Putamen (tissue), 1 donor: ENCODE measurements at places on chromosomes 4 and X.

DNA sequence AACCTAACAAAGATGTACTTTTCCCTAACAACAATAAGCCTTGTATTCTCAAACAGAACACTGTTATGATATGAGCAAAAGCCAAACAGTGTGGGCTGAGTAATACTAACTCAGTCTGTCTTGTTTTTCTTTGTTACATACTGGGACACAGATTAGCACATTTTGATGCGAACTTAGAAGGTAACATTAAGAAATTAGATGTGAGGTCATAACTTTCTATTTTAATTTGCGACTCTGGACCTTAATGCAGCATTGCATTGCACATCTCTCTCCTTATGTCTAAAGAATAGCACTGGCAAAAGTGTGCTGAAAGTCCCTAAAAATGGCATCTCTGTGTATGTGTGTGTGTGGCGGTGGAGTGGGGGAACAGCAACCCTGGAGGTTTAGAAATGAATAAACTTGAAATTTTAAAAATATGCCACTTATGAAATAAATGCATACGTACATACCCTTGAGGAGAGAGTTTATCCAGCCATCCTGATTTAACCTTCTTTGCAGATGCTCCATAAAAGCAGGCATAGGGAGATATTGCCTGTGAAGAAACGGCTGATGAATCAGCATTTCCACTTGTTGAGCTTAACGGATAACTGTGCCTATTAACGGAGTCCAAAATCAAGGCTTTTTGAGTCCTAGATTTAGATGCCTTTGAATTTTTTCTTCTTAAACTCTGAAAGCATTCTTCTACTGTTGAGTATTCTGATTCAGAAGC, 34.2 kb downstream of the ARAP2 start:
- peak; percentile 79 for DNase-seq

- no peak for DNase-seq
Measured at GRCh38 chr4:176149680-176150355, 45.6 kb downstream of the SPATA4 start.

- no peak for DNase-seq
Measured at GRCh38 chrX:98077440-98077839, 1193.7 kb downstream of the RPA4 start.

GRCh38 chr4:89820010-89820409, 17.0 kb downstream of the SNCA start:
- DNase-seq, result no peak

- DNase-seq, result peak; percentile 94
Measured at GRCh38 chrX:130170752-130171445, 863 bp upstream of the RAB33A start.

- DNase-seq, result no peak
Measured at GRCh38 chrX:38277802-38278201, 49.5 kb downstream of the RPGR start.

DNA sequence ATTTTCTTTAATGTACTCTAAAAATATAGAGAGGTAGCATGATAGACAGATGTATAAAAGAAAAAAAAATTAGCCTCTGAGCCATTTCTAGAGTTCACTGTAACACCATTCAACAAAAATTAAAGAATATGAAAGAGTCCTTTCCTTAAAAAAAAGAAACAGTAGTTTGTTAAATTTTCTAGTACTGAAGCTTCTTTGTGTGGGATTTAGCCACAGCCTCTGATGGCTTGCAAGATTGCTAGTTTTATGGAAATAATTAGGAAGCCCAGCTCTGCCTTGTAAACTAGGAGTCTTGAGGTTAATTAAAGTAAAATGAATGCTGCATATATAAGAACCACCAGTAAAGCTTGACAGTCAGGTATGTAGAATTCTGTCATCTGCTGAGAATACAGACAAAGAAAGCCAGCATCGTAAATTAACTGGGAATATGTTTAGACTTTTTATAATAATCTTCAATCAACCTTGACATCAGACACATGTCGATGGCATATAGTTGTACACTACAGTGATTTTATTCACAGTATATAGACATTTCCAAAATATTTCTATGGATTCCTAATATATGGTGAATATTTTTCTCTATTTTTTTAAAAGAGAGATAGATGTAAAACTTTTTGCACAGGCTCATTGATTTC, 44.8 kb upstream of the NEIL3 start:
- no peak for DNase-seq

DNA sequence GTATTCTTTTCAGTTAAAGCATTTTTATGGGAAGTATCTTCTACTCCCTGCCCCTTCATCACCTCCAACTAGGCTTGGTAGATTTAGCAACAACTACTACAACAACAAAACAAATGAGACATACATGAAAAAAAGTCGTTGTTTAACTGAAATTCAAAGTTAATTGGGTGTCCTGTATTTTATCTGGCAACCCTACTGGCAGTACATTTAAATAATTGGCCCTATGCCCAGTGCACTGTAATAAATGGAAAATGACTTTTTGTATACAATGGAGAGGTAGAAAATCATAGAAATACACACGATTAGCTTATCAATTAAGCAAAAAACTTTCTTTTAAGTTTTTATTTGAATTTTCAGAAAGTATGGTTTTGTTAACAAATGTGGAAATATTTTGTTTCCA, 21.4 kb upstream of the CLGN start:
- no peak for DNase-seq

DNA sequence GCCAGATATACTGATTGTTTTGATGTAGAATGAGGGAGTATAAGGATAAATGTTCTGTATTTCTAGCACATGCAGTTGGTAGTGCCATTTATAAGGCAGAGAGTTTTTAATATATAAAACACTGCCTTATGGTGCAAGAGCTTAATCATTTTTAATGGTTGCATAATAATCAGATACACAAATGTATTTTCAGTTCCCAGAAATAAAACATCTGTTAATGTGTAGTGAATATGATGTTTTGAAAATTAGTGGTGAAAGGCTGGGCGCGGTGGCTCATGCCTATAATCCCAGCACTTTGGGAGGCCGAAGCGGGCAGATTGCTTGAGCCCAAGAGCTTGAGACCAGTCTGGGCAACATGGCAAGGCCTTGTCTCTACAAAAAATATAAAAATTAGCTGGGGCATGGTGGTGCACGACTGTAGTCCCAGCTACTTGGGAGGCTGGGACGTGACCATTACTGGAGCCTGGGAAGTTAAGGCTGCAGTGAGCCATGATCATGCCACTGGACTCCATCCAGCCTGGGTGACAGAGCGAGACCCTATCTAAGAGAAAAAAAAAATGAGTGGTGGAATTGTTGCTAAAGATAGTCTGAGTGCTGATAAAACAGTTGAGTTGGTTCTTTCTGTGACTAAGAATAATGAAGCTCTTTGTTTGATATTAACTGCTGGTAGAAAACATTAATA, 29.3 kb downstream of the CLCN3 start:
- DNase-seq, result no peak

DNA sequence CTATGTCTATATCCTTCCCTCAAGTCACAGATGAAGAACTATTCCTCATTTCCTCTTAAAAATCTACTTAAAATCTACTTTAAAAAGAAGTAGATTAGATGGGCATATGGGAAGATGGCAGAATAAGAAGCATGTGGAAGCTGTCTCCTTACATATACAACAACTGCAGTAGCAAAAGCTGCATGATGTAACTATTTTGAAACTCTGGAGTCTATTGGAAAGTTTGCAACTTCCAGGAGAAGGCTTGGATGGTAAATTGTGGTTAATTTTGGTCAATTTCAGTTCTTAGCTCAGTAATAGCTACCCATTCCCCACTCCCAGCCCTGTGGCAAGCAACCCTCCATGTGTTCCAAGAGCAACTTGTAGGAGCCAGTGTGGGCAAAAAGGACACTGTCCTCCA, 36.9 kb downstream of the MORC4 start:
- DNase-seq, result no peak

DNA sequence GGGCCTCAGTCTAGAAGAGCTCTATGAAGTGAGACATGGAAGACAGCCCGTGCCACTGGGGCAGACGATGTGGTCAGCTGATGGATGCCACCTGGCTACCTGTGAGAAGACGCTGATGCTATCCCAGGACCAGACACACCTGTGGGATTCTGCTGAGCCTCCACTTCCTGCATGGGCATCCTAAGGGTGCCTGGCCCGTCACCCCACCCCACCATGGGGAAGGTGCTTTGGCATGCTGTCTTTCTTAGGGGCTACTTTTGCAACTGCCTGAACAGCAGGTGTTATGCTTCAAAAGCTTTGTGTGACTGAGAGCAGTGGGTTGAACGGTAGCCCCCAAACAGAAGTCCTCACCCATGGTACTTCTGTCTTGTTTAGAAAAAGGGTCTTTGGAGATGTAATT, 65.0 kb upstream of the STS start:
- no peak for DNase-seq

GRCh38 chrX:72018277-72019112, 107.8 kb downstream of the NHSL2 start:
- DNase-seq, result peak; percentile 58

GRCh38 chrX:153638436-153639176, 8.4 kb upstream of the DUSP9 start:
- DNase-seq, result no peak

DNA sequence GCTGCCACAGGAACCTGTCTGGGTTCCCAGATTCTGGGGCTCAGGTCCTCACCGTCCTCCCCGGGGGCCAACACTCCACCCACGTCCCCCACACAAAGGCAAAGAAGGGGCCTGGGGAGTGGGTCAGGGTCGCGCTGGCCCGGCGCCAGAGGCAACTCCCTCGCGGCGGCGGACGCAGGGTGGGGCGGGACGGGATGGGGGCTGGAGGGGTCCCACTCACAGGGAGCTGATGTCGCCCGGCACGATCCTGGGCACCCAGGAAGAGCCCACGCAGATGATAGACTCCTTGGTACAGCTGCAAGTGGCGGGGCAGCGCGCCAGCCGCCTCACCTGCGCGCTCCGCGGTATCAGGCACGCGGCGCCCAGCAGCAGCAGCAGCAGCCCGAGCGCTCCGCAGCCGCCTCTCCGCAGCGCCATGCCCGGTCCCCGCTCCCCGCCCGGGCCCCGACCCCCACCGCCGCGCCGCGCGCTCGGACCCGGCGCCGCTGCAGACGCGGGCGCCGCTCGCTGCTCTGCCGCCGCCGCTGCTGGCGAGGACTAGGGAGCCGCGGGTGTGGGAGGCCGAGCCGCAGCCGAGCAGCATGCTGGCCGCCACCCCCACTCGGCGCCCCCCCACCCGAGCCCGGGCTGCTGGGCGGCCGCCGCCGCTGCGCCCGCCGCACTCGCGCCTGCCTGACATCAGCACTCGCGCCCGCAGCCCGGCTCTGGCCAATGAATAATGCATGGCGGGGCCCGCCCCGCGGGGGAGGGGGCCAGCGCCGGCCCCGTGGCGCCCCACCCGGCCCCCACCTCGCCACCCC, at the start of gene LGI2:
Gene LGI2 (minus strand): TSS at position 670 of the 800 bp plus-strand sequence. CDS start 253 bp downstream, at position 417.
- no peak for DNase-seq

DNA sequence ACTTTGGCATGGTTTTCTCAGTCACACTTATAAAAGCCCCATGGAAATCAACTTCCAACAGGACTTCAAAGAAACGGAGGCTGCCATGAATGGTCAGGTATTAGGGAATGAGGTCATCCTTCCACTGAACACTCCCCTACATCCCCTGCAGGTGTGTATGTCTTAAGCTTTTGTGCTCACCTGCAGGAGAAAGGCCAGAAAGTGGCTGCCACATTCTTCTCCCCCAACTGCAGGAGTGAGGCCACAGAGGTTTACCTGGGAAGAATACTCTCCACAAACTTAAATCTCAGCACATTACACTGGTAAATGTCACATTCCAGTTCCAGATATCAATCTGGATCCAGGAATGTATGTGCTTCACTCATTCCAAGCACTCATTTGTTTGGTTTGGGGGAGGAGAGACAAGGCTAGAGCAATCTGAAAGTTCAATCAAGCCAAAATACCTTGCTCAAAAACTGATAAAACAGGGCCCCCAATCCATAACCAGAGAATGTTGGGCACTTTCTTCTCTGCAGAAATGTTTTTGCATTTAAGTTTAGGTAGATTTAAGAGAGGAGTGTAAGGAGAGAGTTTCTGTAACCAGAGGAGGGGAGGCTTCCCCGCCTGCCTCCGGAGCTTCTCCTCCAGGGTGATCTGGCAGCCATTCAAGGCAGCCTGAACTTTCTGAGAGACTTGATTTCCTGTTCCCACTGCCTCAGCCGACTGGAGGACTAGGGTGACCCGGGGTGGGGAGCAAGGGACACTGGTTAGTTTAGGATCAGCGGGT, 15.4 kb downstream of the FAM9C start:
- no peak for DNase-seq
